ENCODE measurements at places on chromosomes 7 and 10.

- no peak for DNase-seq
These were observed 70.7 kb upstream of the LRRC18 start for GRCh38 chr10:49010295-49010694.

- no peak for DNase-seq
These were observed 28.0 kb upstream of the SRRM3 start for GRCh38 chr7:76173566-76174205.

GRCh38 chr7:87875151-87876039 is 765 bp downstream of the SLC25A40 start:
- no peak for DNase-seq

GRCh38 chr7:157739650-157740049 is 402.8 kb downstream of the DNAJB6 start:
- no peak for DNase-seq

DNA sequence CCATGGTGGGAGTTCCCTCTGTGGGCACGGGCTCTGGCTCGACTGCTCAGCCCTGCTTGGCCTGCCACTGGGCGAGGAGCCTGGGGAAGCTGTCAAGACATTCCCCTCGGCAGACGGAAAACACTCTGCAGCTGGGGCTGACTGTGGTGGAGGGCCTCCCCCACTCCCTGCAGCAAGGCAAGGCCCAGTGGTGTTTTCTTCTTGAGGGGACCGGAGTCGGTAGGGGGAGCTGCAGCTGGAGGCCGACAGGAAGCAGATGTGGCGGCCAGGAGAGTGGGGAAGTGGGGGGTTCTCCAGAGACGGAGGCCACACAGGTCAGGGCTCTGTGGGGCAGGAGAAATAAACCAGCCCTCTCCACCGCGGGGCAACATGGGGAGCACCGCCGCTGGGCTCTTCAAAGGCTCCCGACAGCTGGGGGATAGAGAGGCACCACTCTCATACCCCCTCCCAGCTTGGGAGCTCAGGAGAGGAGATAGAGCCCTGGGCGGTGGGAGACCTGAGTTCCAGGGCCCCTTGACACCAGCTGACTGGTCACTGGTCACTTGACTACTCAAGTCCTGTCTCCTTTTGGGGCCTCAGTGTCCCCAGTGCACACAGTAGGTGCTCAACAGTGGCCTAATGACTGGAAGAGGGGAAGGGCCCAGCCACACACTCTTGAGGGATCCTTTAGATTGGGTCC is 43.4 kb downstream of the PPIF start:
- no peak for DNase-seq
